Cardiac fibroblast (primary cell): ENCODE measurements at places on chromosomes 3 and 15.

DNA sequence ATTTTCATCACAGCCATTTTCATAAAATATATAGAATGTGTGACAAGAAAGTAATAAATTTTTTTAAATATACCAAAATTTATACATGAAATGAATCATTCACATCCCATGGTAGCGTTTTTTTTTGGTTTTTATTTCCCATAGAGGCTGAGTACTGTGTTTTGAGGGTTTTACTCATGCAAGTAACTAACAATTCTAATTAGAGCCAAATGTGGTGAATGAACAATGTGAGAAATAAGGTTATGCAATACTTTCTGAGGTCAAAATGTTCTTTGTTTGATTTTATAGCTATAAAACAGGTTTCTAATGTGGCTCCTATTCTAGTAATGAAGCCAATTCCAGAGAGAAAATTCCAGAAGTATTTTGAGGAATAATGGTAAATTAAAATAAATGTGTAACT, 386.8 kb downstream of the TBC1D5 start:
- peak; percentile 10 for DNase-seq

- DNase-seq, result peak; percentile 11
Observed at GRCh38 chr3:122941228-122942206, 86.0 kb downstream of the SEMA5B start.

GRCh38 chr15:100686725-100687473, 84.5 kb downstream of the ASB7 start:
- peak; percentile 37 for DNase-seq

- DNase-seq, result peak; percentile 96
Observed at GRCh38 chr3:157081626-157082210, 78.2 kb downstream of the CCNL1 start.

GRCh38 chr3:12884790-12885582, 43.6 kb upstream of the RPL32 start:
- no peak for DNase-seq

DNA sequence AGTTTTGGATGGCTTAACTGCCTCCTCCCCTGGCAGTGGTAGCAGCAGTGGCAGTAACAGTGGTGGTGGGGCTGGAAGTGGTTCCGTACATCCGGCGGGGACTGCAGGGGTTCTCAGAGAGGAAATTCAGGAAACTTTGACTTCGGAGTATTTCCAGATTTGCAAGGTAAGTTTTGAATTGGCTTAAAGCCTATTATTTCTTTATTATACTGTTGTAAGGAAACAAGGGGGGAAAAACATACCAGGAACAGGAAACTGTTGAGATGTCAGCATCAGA, 1.5 kb downstream of the STXBP5L start:
- DNase-seq, result no peak

DNA sequence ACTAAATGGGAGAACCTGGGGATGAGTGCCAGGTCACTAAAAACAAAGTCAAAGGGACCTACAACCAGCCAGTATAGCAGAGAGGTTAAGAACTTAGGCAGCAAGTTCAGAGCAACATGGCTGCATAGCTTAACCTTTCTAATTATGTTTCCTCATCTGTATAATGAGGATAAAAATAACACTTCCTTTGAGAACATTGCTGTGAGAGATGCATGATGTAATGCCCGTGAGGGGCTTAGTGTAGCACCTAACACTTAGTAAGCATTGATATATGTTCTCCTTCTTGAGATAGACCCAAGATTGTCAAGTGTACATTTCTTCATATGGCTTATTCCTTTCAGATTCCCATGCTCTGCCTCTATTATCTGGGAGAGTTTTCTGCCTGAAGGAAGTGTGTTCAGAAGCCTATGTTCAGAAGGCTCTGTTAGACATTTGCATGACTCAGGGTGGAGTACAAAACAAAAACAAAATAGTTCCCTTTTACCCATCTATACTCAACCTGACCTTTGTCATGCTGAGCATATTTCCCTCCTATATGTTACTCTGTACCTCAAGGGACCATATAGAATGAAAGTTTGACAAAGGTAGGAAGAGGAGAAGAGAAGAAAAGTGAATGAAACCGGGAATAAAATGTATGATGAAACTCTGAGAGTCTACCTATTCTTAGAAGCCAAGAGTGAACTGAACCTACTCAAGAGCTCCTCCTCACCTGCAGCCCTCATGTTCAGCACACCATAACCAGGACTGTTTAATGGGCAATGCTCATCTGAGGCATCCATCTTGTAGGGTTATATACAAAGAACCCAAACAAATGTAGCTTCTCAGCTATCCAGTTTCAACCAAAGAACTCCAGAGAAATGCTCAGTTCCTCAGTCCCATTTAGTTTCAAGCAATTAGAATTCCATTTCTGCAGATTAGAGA, 70.7 kb upstream of the KCNMB2 start:
- no peak for DNase-seq

DNA sequence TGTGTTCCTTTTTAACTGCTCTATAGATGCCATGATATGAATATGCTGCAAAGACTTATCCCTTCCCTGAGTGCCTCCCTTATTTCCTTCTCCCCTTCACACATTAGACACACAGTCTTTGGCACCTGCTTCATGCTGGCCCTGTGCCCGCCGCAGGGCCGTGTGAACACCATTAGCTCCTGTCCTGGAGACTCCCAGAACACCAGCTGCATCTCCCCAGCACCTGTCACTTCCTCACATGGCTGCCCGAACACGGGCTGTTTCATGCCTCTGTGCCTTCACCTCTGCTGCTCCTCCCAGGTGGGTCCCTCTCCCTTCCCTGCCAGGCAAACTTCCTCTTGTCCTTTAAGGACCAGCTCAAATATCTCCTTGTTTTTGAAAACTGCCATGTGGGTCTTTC, 40.5 kb upstream of the SEC13 start:
- no peak for DNase-seq

DNA sequence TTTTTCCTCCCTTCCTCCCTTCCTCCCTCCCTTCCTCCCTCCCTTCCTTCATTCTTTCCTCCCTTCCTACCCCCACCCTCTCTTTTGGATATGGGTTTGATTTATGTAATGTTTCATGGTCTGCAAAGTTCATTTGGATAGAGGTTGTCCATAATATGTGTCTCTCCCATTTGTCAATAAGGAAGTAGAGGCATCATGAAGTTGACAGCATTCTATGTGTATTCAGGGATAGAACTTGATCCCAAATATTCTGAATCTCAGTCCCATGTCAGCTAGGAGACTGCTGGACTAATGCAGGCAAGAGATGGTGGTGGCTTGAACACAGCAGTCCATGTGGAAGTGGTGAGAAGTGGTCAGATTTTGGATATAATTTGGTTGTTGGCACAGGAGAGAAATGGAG, 90.7 kb upstream of the SLC6A6 start:
- DNase-seq, result no peak

DNA sequence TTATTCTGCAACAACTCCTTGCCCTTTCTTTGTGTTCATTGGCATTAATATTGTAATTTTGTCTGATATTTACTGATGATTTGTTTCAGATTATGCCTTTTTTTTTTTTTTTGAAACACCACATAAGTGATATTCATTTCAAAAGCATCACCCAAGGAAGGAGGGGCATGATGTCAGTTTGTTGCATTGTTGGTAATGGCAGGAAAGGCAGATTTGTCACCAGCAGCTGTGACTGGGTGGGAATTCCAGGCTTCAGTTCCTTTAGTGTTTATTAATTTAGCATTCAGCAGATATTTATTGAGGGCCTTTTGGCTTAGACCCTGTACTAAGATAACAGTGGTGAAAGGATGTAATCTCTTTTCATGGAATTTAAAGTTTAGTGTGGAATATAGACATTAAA, 19.5 kb downstream of the SENP2 start:
- DNase-seq, result no peak

DNA sequence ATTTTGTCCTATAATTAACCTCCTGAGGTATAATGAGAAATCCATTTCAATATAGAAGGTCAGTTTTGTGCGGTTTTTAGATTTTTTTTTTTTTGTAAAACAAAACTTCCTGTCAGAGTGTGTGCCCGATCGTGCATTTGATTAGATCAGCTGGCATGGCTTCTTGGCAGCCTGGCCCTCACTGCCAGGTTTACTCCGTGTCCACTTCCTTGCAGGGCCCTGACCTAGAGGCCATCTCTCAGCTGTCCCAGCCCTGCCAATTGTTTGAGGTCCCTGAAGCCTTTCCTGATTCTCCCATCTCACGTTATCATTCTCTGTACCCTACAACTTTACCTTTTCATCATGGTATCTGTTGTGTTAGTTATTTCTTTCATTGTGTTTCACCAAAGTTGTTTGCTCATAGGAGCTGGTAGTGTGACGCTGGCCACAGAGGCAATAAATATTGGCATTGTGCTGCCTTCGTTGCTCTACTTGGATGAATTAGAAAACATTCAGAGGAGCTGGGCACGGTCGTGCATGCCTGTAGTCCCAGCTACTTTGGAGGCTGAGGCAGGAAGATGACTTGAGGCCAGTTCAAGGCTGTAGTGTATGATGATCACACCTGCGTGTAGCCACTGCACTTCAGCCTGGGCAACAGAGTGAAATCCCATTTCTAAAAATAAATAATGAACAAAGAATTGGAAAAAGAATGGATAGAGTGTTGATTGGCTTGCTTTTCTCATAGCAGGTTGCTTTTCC, 202.0 kb downstream of the GHSR start:
- DNase-seq, result no peak

GRCh38 chr3:114632757-114633424, 339.1 kb downstream of the TIGIT start:
- no peak for DNase-seq

- no peak for DNase-seq
Observed at GRCh38 chr3:150653110-150653561, 50.0 kb downstream of the SELENOT start.

DNA sequence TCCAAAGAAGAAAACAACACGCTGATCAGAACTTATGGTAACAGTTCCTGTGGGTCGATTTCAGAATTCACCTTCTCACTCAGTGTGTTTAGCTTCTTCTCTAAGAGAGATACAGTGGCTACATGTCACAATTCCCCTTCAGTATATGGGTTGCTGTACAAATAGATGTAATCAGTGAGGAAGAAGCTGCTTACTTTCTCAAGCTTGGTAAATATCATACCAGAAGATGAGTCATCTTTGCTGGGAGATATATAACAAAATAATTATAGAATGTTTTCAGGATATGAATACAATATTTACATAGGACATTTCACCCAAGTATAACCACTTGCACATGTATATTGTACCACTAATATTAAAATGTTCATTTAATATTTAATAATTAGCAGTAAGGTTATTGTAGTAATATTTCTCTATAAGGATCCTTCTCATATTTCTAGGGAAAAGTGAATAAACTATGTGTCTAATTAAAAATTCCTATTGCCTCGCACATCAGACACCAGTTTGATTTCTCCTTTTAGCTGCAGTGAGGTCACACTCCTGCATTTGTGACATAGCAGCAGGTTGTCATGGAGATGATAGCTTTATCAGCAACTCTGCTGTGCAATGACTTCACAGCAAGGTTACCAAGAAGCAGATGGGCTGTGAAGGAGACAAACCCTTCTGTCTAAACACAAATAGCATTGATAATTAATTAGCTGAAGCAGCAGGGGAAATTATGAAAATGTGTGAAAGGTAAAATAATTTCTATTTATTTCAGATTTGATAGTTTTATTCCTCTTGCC, 211.4 kb downstream of the TUSC7 start:
- DNase-seq, result peak; percentile 21

- peak; percentile 59 for DNase-seq
Observed at GRCh38 chr15:74835312-74835823, 7.6 kb downstream of the ULK3 start.

DNA sequence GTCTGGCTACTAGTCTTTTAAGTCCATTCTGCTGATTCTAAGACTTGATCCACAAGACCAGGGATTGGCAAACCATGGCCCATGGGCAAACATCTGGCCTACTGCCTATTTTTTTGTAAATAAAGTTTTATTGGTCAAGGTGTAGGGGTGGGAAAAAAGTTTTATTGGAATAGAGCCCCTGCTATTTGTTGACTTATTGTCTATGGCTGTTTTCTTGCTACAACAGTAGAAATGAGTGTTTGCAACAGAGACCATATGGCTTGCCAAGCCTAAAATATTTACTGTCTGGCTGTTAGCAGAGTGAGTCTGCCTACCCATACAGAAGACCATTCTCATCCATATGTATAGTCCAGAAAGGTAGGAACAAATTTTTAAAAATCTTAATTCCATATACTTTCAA, 106.4 kb downstream of the PTPRG start:
- DNase-seq, result peak; percentile 48

DNA sequence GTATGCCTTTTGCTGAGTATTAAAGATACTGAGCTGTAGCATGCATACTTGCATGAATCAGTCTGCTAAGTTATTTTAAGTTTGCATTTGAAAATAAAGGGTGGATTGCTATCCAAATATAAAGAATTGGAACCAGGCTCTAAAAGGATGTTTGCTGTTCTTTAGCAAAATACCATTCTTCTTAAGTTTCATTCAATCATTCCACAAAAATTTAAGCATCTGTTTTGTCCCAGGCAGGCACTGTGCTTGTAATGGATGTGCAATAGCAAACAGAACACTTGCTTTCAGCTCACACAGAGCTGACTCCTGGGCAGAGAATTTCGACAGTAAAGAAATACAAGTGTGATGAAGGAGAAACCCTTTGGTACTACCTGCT, 151.1 kb downstream of the PGPEP1L start:
- DNase-seq, result peak; percentile 61

DNA sequence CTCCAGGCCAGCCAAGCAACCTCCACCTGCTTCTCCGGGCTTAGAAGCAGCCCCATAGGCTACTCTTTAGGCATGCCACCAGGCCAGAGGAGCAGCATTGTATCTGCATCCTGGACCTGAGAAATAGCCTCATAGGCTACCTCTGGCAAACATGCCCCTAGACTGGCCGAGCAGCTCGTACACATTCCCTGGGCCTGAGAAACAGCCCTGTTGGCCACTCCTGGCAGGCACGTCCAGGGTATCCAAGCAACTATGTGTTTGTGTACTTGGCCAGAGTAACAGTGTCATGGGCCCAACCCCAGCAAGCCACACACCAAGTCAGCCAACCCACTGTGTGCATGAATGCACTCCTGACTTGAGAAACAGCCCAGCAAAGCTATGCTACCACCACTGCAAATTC, 498.7 kb upstream of the CDIN1 start:
- DNase-seq, result no peak

- no peak for DNase-seq
Observed at GRCh38 chr3:143363949-143364348, 244.4 kb downstream of the CHST2 start.

DNA sequence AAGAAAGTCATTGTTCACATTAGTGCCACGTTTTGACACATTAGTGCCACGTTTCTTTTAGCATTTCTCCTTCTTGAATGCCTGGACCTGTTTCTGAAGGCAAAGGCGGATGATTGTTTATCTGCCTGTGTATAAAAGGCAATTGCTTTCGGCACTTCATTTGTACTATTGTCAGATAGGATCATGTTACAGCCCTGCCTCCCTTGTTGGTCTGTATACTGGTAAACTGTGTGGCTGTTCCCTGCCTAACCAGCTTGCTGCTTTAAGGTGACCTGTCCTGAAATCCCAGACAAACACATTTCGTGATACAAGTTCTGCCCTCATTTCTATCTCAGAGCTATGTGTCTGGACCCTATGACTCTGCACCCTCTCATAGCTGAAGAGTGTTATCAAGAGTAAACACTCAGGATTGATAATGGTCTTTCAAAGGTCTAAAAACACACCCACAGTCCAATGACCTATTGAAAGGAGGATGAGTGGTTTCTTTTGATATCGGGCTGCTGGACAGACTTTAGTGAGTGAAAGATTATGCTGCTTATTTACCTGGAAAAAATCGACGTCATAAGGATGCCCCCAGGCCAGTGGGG, 276.3 kb upstream of the MCTP2 start:
- no peak for DNase-seq
